ENCODE measurements at places on chromosomes 3 and 15.

GRCh38 chr3:187550446-187550845, 119.7 kb downstream of the SST start:
- DNase-seq = no peak

DNA sequence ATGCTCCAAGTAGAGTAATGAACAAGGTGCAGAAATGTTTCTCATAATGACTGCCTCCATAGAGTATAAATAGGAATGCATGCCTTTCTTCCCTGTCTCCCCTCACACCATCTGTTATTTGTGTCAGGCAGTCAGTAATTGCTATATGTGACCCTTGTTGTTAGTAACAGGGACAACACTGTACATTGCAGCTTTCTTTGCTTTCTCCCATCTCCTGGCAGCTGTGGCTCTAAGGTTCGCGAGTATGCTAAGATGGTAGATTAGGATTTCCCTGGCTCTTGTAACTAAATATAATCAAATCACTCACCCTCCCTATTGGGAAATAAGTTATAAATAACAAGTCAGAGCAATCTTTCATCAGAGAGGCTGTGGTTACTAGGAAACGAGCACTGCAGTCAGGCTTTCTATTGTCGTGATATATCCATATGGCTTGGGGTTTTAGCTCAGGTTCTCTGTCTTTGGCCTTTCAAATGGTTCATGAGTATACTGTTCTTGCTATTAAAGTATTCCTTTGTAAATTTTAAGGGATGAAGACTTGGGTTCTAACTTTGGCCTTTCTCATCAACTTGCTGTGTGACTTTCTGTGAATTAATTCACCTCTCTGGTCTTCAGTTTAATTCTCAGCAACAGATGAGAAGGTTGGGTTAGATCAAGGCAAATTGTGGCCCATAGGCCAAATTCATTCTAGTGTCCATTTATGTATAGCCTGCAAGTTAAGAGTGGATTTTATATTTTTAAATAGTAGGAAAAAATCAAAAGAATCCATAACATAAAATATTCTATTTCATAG, 8.1 kb upstream of the MINDY4B start:
- DNase-seq = no peak

GRCh38 chr3:181933052-181933618, 221.4 kb downstream of the SOX2 start:
- no peak for DNase-seq

DNA sequence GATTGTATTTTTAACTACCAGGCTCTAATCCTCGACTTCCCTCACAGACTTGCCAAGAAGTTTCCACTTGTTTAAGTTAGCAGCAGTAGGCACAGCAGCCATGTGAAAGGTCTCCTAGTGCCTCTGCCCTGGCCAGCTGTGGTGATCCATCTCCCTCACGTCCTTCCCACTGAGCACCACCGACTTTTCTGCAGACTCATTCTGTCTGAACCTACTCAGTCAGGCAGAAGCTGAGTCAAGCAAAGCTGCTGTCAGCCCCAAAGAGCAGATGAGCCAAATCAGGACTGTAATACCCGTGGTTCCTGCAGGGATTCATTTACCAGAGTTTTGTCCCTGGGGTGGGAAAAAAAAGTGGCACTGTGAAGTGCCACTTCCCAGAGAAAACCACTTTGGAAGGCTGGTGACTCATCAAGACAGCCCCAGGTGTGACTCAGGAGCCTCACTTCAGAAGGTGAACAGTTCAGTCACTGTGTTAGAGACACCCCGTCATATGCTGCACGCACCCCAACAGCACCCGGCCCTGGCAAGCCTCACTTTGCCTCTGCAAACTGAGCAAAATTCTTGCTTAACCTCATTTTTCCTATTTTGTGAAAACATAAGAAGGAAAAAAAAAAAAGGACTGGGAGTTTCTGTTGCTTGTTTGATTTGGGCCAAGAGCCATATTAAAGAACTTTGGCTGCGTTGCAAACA, 76.0 kb downstream of the WWTR1 start:
- no peak for DNase-seq

GRCh38 chr3:112149136-112149535, 16.1 kb upstream of the GCSAM start:
- DNase-seq = no peak

- no peak for DNase-seq
These were observed 115.9 kb downstream of the CBLB start for GRCh38 chr3:105752791-105753415.

DNA sequence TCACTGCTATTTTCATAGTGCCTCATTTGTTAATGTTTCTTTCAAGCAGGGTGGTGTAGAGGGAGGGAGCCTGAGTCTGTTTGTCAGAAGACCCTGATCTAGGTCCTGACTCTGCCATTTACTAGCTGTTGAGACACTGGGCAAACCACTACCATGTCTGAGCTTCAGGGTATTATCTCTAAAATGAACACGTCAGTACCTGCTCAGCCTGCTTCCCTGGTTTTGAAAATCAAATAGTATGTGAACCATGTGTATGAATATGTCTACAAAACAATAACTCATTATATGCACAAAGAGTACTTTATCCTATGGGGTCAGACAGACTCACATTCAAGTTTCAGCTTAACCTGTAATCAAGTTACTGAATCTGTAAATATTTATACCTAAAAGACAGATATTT, 25.1 kb downstream of the SYNPR start:
- no peak for DNase-seq

GRCh38 chr15:55126111-55126510, 70.6 kb downstream of the RSL24D1 start:
- DNase-seq = no peak

DNA sequence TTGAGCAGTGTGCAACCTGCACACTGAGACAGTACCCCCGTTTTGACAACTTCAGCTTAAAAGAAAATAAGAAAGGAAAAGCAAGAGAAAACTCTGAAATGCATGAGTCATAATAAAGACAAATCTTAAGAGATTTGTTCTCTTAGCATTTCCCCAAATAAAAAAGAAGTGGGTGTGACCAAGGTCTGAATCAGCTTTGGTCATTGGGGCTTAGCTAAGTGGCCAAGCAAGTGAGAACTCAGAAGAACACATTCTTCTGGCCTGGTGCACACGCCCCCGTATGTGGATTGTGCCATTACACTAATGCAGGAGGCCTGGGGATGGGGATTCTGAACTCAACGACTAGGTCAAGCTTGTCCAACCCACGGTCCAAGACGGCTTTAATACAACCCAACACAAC, 56.9 kb upstream of the PDZRN3 start:
- no peak for DNase-seq

DNA sequence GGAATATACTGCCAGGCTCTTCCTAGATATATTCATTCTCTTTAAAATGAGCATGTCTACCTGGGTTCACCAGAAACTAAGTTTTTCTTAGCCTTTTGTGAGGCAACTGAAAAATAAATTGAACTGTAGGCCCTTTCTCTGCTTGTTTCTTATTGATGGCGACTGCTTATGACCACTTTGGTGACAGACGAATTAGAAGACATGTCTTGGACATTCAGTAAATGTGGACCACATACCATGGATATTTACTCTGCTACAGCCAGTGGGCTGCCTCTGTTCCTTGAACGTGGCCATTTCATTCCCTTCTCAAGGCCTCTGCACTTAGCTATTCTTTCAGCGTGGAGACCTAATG, 603 bp upstream of the SELENOK start:
- no peak for DNase-seq

DNA sequence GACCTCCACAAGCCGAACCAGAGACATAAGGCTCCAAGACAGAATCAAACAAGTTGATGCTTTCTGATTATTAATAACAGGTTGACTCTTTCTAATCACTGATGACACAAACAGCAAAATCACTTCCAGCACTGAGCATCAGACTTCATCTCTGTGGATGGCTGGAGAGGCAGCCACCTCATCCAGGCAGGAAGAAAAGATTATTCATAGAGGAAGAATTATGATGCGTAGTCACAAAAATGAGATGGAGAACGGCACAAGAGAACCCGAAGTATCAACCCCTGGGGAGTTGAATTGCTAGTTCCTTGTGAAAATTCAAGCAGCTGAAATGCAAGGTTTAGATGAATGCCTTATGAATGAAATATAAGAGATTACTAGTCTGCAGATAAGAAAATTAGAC, 49.9 kb upstream of the LMCD1 start:
- no peak for DNase-seq

DNA sequence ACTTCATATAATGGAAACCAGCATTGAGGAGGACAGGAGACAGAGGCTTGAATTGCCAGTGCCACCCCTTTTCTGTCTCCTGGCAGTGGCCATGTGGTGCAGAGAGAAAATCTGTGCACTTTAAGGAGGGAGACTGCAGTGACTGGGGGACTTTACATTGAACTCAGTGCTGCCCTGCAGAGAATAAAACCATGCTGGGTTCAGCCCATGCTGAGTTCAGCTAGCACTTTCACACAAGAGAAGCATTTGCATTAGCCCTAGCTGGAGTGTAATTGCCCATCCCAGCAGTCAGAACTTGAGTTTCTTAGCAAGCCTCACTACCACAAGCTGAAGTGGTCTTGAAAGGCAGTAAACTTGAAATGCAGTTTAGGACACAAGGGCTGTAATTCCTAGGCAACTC, 677.5 kb downstream of the ZPLD1 start:
- no peak for DNase-seq

DNA sequence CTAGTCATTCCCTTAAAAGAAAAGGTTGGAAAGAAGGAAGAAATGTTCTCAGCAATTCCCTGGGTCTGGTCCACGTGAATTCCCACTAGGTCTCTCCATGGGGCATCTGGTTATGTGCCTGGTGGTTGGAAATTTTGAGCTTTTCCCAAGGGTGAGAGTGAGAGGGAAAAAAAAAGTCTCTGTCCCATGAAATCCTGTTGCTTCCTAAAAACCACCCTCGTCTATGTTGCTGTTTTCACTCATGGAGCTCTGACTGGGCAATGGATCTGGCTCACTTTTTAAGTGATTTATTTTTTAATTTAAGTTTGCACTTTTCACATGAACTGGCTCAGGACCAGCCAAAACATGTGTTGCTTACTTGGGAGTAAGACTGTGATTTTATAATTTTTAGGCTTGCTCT, 190.1 kb downstream of the CHST2 start:
- no peak for DNase-seq

DNA sequence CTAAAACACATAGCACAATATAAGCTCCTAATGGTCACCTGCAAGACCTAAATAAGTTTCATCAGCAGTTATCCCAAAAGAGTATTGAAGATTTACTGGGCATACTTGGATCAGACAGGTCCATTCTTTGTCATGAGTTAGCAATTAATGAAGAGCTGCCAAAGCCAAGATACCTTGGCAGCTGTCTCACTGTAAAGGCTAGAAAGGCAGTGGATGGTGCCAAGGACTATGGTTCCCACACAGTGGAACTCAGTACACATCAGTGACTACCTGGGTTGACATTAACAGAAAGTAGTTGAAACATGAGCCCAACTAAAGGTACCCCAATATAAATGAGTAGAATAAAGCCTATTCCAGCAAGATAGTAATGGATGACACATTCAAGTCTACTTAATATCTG, 41.1 kb upstream of the TMCO5A start:
- no peak for DNase-seq

DNA sequence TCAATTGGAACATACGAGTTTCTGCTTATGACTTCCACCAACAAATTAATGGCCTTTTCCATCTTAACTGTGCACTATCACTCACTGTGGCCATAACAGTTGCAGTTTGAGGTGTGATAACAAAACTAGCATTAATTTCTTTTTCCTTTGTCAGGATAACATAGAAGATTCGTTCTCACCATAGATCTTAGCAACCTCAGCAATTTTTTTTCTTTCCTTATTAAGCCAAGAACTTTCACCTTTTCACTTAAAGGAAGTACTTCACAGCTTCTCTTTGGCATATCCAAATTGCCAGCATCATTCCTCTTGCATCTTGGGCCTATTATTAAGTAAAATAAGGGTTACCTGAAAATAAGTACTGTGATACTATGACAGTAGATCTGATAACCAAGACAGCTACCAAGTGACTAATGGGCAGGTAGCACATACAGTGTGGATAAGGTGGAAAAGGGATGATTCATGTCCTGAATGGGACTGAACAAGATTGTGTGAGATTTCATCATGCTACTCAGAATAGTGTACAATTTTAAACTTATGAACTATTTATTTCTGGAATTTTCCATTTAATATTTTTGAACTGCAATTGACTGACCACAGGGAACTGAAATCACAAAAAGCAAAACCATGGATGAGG, 46.6 kb downstream of the CEP70 start:
- DNase-seq = no peak

DNA sequence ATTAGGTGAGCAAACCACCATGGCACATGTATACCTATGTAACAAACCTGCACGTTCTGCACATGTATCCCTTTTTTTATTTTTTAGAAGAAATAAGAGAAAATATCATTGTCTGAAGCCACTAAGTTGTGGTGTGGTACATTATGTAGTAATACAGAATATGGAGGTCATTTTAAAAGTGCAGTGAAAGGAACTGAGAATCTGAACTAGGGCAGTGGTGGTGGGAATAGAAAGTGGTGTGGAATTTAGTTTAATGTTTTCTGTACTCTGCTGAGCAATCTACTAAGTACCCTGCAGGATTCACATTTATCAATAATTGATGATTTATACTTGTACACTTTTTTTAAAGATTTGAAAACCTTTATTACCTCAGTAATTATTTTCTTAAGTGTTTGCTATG, 283.5 kb downstream of the CHL1 start:
- DNase-seq = no peak

- DNase-seq = no peak
These were observed 35.7 kb downstream of the RBPMS2 start for GRCh38 chr15:64739577-64740143.

DNA sequence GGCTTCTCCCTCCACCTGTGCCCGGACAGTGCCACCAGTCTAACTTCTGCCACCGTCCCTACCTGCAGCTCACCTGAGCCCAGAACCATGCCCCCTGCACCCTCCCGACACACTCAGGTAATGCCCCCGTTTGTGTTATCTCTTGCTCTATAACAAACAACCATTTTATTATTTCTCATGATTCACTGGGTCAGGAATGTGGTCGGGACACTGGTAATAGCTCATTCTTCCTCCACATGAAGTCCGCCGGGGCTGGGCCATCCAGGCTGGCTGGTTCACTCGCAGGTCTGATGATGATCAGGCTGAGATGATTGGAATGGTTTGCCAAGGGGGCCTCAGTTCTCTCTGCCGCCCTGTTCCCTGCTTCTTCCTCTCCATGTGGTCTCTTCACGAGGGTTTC, 20.3 kb upstream of the NR2E3 start:
- no peak for DNase-seq

GRCh38 chr15:90982135-90982534, 12.2 kb downstream of the PRC1 start:
- no peak for DNase-seq

GRCh38 chr3:168847291-168847883, 751.7 kb upstream of the GOLIM4 start:
- no peak for DNase-seq
